ENCODE measurements at places on chromosomes 4 and X. TPM values are rescaled to one million over a fixed set of nuclear protein-coding genes. Genes with fewer than 3 reads are reported as not detected.

DNA sequence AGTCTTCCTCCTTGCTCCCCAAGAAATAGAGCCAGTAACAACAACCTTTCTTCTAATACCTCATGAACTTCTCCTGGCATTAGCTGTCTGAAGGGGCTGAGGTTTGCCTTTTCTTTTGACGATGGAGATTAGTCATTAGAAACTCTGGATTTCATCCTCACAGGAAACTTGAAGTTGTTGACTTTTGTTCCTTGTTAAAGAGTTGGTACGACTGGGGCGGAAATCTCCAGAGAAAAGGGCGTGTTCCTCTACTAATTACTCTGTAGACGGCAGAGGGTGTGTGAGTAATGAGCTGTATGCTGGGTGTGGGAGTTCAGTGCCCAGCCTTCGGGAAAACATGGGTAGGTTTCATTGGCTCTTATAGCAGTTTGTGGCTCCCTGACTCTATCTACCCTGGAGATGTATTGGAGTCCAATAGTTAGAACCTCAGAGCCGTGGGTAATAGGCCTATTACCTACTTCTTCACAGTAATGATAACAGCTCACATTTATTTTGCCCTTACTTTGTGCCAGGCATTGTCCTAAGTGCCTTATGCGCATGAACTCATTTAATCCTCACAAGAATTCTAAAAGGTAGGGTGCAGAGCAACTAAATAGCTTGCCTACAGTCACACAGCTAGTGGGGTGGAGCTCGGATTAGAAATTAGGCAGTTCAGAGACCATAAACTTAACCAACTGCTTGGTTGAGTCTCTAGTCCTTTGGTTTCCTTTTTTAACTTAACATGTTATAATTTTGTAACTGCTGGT lies 23.4 kb downstream of the TMEM164 start:
- DNase-seq = peak; percentile 52

DNA sequence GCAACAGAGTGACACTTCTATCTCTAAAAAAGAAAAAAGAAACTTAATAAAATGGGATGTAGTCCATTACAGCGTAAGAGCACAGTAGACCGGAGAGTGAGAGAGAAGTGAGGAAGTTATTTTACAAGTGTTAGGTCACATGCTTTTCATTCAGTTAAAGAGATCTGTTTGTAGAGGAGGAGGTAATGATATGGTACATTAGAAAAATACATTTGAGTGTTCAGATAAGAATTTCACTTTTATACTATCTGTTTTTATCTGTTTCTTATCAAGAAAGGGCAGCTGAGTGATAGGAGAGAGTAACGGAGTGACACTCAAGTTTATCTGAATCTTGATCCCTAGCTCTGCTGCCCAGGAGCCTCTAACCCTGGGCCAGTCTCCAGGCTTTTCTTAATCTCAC lies 38.9 kb downstream of the FNIP2 start:
- DNase-seq = no peak

- peak; percentile 34 for DNase-seq
Measured at GRCh38 chr4:184617600-184618196, 31.5 kb downstream of the CASP3 start.

DNA sequence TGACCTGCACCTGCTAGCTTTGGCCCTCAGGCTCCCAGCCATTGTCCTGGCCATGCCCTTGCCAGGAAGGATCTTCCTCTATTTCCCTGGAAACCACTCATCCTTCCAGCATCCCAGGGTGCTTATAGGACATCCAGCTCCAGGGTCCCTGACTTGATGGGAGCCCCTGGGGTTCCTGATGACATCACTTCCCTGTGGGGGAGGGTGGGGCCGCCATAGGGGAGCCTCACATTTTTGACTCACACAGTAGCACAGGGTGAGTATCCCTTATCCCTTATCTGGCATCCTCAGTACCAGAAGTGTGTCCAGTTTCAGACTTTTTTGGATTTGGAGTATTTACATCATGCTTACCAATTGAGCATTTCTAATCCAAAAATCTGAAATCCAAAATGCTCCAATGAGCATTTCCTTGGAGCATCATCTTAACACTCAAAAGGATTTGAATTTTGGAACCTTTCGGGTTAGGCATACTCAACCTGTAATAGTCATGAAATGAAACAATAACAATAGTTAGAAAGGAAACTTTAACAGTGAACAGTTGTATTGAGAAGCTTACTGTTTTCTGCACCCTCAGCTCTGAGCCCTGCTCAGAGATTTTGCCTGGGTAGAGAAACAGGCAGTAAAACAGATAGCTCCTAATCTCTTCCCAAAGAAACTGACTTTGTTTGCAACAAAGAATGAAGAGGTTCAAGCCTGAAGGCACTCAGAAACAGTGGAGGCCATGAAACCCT lies 22.1 kb downstream of the TNIP2 start:
- no peak for DNase-seq

DNA sequence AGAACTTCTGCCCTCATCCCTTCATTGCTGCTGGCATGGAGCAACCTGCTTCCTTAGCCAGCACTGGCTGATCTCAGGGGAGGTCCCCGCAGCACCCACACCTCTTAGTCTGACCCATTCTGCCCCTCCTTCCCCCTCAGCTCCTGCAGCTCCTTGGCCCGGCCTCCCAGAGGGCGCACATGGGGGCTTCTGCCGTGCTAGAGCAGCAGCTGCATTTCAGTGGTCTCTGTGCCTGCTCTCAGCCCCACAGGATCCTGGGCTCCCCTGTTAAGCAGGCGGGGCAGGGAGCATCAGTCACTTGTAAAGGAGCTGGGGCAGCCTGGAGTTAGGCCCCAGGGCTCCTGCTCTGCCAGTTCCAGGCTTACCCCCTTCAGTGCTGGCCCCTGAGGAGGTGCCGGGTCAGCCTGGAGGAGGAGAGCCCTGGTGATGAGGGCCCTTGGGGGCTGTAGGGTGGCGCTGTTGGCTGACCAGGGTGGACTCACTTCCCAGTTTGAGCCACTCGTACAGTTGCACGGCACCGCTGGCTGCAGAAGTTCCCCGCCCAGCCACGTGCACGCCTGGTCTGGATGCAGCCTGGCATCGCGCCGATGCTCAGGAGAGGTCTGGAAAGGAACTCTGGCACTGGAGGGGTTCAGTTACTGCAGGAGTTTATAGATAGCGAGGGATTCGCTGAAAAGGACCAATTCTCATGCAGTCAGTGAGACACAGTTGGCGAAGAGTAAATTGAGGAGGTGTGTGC lies 85.1 kb upstream of the PSAPL1 start:
- no peak for DNase-seq

GRCh38 chrX:83336454-83336853 lies 171.6 kb upstream of the POU3F4 start:
- no peak for DNase-seq

- no peak for DNase-seq
Measured at GRCh38 chr4:165541851-165542459, 163.1 kb downstream of the CPE start.

- DNase-seq = no peak
Measured at GRCh38 chrX:148574237-148574973, 74.0 kb downstream of the AFF2 start.

- DNase-seq = no peak
Measured at GRCh38 chr4:15213302-15213970, 211.2 kb downstream of the CPEB2 start.

GRCh38 chr4:145497199-145498149 lies 15.8 kb downstream of the SMAD1 start:
- DNase-seq = no peak

GRCh38 chrX:20218836-20219505 lies 47.7 kb downstream of the RPS6KA3 start:
- DNase-seq = peak; percentile 15

DNA sequence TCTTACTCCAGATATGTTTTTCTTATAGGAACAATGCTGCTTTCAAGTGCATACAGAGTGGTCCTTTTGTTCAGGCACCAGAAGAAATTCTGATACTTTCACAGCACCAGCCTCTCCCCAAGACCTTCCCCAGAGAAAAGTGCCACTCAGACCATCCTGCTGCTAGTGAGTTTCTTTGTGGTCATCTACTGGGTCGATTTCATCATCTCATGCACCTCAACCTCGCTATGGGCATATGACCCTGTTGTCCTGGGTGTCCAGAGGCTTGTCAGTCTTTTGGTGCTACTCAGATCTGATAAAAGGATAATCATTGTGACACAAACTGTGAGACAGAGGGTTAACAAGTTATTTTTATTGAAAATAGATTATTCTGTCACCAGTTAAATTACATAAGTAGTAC lies 39.5 kb downstream of the WDR13 start:
- no peak for DNase-seq

The PCYT1B gene
- total RNA-seq = 0.32 TPM

The USP46 gene
- total RNA-seq = 19.1 TPM

The TENM3 gene
- 7.8 TPM for total RNA-seq

The DAPP1 gene
- 23.3 TPM for total RNA-seq

The NXF2B gene
- not detected for total RNA-seq

The UGT2A1 gene
- total RNA-seq = not detected

The KIAA1210 gene
- total RNA-seq = not detected

The KCNE5 gene
- total RNA-seq = 0.49 TPM

The HELQ gene
- total RNA-seq = 15.9 TPM

Measured in mucosa of gallbladder (tissue), 1 donor.